ENCODE measurements at places on chromosomes 7 and 10.
A peak's percentile ranks its signal among the peaks of the same experiment; 100 is the strongest.

DNA sequence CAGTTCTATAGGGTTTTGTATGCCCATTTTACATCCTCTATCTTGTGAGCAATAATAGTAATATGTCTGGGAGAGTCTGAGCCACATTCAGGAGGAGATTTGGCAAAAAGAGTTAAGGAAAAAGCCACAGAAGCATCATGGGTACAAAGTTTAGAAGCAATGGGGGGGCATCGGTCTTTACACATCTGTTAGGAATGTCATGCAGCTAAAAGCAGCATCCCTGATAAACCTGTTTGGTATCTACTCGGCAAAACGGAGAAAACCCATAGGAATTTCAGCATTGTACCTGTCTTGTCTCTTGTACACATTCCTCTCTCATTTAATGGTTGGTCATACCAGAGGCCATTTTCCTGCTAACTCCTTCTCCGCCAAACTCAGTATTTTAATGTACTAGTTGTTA, 12.5 kb upstream of the HERPUD2 start:
- DNase-seq: no peak

GRCh38 chr10:95783741-95784140, 27.8 kb downstream of the ENTPD1 start:
- no peak for DNase-seq

GRCh38 chr7:104922182-104923009, 91.6 kb upstream of the KMT2E start:
- no peak for DNase-seq

GRCh38 chr10:56028298-56029132, 332.5 kb downstream of the ZWINT start:
- no peak for DNase-seq

DNA sequence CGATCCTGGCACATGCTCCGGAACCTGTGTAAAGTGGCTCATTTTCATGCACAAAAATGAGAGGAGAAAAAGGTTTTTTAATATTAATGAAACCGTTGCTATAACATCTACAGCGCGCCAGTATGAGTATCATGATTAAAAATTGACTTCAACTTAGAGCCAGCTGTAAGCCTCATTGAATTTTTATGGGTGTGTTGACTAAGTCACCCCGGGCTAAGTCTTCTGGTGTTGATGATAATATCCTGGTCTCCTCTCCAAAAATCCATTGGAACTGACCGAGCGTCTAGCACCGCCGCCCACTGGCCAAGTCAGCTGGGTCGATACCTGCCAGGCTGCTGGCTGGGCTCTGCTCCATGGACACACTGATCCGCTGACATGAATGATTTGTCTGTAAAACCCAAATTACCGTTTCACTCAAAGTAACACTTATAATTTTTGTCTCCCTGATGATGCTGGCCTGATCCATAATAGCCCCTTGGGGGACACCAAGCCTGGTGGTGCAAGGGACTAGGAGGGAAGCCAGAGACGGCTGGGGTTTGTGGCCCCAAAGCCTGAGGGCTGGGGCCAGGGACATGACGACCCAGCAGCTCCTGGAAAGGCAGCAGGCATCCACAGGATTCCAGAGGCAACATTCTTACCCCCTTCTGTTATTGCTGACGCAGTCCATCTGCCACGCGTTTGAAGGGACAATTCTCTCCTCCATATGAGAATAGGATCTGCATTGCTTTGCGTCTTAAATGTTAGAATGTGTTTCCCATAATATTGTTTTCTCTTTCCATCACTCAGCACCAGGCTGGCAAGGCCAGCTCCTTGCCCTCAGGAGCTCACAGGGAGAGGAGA, 131.0 kb upstream of the PPP2R2D start:
- no peak for DNase-seq

GRCh38 chr7:108454674-108455550, 1.3 kb downstream of the NRCAM start:
- no peak for DNase-seq

DNA sequence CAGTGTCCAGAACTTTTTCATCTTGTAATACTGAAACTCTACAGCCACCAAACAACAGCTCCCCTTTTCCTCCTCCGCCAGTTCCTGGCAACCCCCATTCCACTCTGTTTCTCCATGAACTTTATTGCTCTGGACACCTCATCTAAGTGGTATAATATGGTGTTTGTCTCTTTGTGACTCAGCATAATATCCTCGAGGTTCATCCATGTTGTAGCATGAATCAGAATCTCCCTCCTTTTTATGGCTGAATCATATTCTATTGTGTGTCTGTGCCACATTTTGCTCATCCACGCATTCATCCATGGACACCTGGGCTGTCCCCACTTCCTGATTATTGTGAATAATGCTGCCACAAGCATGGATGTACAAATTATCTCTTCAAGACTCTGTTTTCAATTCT, 124.4 kb upstream of the FGFR2 start:
- DNase-seq: no peak

DNA sequence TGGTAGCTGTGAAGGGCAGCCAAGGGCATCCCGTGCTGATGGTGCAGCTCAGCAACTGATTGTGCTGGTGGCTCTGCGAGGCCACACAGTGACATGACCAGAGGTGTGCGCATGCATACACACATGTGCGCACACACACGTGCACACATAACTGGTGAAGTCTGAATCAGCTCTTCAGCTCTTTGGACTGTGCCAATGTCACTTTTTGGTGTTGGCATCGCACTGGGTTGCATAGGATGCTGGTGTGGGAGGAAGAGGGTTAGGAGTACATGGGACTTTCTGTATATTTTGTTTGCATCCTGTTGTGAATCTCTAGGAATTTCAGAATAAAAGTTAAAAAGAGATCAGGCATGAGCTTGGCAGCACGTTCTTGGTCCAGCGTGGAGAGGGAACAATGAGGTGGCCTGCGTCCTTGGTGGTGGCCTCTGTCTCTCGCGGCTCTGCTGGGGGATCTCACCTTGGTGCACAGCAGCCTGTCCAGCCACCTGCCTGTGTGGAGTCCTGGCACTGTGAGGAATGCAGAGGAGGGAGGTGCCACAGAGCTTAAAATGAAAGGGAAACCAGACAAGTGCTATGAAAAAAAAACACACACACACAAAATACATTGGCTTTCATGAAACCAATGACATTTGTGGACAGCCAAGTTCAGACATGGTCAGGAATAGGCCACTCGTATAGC, 124.0 kb downstream of the TRRAP start:
- no peak for DNase-seq

- no peak for DNase-seq
Observed at GRCh38 chr10:72852508-72852907, 41.0 kb upstream of the OIT3 start.

DNA sequence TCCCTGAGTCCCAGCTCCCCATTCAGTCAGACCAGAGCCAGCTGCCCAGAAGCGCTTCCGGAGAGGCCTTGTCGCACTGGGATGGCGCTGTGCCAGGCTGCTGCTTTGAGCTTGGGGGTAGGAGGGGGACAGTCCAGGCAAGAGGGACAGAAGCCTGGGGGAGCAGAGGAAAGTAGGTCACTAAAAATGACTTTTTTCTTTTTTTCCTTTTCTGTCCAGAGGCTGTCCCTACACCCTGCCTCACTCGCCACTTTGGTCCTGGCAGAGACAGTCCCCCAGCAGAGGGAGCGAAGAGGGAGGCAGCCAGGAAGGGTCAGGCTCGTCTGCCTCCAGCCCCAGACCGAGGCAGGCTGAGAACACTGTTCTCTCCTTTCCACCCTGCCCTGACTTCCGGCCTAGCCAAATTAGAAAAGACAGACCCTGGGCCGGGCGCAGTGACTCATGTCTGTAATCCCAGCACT, 15.8 kb upstream of the TRIM8 start:
- DNase-seq: no peak

DNA sequence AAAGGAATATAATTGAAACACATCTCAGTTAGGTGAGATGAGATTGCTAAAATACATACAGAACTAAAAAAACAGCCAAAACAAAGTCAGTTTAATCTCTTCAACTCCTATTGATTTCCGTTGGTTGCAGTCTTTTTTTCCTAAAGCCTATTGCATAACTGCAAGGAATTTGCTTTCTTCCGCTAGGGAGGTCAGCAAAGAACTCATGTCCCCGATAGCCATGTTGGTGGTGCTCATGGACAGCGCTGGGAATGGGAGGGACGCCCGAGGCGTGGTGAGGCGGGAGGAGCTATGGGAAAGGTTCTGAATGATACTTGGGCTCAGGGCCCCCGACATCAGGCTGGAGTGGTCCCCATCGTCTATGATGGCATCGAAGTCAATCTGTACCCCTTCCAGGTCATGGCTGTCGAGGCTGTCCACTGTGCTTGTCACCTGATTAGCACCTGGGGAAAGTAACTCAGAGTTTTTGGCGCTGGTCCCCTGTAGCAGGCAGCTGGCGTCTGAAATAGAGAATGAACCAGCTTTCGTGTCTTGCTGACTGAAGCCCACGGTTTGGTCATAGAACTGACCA, 261.4 kb upstream of the INHBA start:
- DNase-seq: no peak

DNA sequence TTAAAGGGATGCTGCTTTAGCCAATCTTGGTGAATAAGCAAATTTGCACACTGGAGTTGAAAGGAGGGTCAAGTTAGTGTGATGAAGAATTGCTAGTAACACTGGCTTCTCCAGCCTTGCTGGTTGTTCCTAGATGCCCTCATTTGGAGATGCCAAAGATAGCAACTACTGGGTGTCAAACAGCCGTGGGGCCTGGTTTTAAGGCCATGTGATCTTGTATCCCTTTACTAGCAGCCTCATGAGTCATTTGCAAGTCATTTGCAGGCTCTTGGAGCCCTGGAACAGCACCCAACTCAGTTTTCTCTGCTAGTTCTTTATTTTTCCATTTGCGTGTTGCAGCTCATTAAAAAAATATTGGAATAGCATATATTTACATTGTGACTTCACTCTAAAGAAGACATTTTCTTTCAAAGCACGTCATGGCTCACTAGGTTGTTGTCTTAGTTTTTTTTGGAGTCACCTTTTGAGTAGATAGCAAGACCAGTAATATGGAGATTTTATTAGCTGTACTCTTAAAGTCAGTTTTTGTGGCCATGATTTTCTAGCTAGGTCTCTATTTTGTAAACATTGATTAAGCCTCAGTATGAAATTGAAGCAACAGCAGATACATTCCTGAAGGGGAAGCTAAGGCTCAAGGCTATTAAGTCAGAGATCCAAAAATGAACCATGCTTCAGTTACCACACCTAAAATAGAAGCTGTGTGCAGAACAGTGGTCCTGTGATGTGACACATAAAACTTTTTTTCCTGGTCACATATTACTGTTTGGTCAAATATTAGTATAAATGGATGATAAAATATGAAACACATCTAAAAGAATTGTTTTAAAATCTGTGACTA, 1.3 kb downstream of the LSMEM1 start:
- no peak for DNase-seq

DNA sequence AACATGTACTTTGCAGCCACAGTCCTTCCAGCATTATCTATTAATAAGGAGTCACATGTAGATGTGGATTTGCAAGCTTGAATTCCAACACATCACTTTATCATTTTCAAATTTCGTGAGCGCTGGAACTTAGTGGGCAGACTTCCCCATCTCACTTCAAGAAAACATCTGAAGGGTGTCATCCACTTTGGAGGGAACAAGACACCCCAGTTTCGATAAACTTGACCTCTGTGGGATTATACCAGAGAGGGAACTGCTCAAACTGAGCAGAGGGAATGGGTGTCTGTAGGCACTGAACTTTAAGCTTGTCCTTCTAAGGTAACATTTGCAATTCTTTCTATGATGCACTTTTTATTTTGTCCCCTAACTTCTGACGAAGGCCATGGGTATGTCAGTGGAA, 27.5 kb downstream of the ADRB1 start:
- no peak for DNase-seq

DNA sequence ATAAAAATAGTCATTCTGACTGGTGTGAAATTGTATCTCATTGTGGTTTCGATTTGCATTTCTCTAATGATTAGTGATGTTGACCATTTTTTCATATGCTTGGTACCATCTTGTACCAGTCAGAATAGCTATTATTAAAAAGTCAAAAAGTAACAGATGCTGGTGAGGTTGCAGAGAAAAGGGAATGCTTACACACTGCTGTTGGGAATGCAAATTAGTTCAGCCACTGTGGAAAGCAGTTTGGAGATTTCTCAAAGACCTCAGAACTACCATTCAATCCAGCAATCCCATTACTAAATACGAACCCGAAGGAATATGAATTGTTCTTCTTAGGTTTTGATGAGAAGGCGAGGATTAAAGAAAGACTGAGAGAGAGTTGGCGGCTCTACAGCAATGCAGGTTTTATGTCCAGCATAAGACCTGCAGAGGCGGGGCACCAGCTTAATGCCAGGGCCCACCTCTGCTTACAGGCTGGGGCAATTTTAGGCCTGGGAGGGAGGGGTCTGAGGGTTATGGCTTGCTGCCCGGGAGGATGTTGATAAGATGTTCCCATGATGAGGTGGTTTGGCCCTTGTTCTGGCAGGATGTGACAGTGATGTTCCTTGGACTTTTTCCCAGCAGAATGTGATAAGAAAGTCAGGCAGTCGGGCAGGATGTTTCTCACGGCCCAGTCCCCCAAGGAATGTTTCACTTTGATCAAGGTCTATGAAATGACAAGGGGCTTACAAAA, 74.4 kb downstream of the MEST start:
- no peak for DNase-seq

- DNase-seq: peak; percentile 77
Observed at GRCh38 chr10:13347500-13348156, 465 bp downstream of the SEPHS1 start.

GRCh38 chr10:34193931-34194626, 621.0 kb downstream of the PARD3 start:
- DNase-seq: no peak

DNA sequence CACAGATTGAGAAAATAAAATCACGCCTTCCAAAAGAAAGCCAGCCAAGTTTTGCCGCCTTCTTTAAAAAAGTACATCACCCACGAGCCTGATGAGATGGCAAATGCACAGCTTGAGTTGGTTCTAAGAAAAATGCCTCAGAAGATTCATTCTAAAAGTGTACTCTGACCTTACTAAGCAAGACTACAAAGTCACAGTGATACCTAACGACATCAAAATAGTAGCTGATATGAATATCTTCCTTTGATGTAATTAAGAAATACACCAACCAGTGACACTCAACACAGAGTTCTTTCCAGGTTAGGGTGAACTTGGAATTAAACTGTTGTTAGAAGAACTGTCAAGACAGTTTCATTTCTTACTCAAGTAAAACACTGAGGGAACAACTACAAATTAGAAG, 78.0 kb upstream of the AMPH start:
- no peak for DNase-seq

- no peak for DNase-seq
Observed at GRCh38 chr7:130040576-130040975, 10.6 kb downstream of the ZC3HC1 start.

Measured in CD4-positive, alpha-beta T cell treated with Interleukin-2 at 100 ng/mL for 4 hours (primary cell).